NK-92 treated with Interleukin-12 subunit alpha and Interleukin-12 subunit beta, amount 100 ng/mL, for 24 hours (cell line): ENCODE measurements at places on chromosomes 3 and 15.

- DNase-seq, result no peak
These were observed 44.8 kb upstream of the RPS17 start for GRCh38 chr15:82585072-82585471.

DNA sequence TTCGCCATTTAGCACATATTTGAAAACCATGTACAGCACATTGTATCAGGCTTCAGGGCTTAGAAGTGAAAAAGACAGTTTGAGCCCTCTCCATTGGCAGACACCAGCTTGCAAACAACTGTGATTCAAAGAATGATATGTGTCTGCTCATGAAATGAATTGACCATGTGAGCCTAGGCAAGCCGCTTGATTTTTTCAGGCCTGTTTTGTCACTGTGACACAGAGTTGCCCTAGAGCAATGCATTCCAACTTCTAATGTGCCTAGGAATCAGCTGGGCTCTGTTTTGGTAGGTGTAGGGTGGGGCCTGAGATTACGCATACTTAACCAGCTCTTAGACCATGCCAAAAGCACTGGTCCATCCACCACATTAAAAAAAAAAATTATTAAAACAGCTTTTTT, 53.0 kb downstream of the ATP2C1 start:
- DNase-seq, result no peak

GRCh38 chr3:175818811-175819464, 959.8 kb downstream of the NAALADL2 start:
- DNase-seq, result no peak

GRCh38 chr3:154778057-154778456, 302.1 kb upstream of the MME start:
- DNase-seq, result no peak

DNA sequence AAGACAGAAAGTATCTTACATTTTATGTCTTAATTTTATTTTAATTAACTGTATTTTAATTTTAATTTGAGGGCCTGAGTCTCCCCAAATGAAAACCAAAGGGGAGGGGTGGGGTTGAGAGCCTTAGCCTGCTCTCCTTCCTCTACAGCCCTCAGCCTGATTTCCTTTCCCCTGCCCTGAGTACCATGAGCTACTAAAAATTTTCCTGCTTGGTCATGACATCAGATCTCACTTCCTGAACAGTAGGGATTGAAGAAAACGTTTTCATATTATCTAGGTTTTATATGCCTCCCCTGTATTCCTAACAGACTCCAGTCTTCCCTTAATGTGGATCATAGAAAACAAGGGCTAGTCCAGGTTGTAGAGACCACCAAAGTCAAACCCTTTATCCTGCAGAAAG, 133.9 kb downstream of the MYLK start:
- DNase-seq, result no peak

GRCh38 chr3:189641776-189642175, 10.6 kb downstream of the TP63 start:
- no peak for DNase-seq

DNA sequence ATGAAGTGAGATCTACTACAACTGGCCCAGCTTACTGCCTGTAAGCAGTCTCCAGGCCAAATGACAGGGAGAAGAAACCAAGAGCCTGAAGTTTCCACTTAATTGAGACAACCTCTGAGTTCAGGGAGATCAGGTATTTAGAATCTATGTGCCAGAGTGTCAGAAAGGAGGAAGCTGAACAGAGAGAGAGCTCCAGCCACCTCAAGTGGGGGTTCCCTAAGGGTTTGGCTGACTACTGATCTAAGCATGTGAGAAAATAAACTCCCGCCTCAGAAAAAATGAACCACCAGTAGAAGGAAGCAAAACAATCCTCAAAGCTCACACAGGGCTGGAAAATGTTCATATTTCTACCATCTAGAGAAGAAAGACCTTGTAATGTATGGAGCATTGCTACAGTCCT, 25.0 kb downstream of the ADAM10 start:
- DNase-seq, result no peak

DNA sequence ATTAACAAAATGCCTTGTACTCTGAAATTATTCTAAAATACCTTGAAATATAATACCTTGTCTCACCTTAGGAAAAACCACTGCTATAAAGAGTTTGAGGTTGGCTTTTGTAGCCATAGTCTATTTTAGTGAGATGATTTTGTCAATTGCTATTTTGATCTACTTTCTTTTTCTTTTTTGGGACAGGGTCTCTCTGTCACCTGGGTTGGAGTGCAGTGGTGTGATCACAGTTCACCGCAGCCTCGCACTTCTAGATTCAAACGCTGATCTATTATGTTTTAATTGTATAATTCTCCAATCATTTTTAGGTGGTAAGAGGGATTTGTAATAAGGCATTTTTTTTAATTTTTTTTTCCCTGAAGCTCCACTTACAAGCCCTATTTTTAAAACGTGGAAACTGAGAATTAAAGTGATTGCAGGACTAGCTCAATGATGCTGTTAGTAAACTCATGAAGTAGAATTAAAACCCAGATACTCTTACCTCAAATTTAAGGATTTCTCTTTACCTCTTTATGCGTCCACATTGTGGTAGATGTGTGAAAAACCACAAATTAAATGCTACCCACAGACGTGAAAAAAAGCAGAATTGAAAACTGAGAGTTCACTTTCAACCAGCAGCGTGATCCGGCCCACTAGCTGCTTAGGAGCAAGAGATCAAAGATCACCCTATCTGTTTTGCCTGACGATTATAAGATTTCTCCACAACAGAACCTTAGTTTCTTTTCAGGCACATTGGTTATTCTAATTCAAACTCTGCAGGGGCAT, 384.2 kb downstream of the CGGBP1 start:
- DNase-seq, result no peak

DNA sequence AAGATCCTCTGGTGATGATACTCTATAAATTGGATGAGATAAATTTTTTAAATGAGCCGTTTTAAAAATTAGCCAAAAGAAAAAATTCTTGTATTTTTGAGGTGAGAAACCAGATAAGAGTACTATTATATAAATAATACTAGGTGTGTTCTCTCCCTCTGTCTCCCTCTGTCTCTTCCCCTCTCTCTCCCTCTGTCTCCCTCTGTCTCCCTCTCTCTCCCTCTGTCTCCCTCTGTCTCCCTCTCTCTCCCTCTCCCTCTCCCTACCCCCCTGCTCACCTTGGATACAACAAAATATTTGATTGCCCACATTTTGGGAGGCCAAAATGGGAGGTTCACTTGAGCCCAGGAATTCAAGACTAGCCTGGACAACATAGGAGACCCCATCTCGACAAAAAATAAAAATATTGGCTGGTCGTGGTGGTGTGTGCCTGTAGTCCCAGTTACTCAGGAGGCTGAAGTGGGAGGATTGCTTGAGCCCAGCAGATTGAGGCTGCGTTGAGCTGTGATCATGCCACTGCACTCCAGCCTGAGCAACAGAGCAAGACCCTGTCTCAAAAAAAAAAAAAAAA, 168.5 kb downstream of the TCF12 start:
- no peak for DNase-seq

- DNase-seq, result no peak
These were observed 39.1 kb downstream of the TKT start for GRCh38 chr3:53216723-53217122.

DNA sequence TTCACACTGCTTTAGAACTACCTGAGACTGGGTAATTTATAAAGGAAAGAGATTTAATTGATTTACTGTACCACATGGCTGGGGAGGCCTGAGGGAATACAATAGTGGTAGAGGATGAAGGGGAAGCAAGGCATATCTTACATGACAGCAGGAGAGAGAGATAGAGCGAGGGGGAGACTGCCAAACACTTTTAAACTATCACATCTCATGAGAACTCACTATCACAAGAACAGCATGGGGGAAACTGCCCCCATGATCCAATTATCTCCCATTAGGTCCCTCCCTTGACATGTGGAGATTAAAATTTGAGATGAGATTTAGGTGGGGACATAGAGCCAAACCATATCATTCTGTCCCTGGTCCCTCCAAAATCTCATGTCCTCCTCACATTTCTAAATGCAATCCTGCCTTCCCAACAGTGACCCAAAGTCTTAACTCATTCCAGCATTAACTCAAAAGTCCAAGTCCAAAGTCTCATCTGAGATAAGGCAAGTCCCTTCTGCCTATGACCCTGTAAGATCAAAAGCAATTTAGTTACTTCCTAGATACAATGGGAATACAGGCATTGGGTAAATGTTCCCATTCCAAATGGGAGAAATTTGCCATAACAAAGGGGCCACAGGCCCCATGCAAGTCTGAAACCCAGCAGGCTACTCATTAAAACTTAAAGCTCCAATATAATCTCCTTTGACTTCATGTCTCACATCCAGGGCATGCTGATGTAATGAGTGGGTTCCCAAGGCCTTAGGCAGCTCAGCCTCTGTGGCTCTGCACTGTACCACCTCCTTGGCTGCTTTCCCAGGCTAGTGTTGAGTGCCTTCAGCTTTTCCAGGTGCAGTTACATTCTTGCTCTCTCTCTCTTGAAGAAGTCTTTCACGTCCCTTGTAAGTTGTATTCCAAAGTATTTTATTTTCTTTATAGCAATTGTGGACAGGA, 481.7 kb upstream of the TGFBR2 start:
- no peak for DNase-seq

DNA sequence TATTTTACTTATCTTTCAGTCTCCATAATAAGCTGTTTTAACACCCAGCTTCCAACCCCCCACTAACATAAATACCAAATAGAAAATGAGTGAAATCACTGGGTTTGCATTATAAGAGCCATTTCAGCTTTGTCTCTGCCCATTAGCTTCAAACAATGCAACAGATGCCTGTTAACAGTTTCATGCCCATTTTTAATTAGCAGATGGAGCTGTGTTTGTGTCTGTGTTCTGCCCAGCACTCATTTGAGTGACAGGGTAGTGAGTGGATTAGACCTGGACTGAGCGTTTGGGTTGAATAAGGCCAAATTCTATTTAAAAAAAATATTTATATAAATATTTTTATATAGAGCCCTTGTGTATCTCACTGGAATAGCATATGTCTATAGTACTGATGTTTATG, 7.4 kb downstream of the RAB8B start:
- no peak for DNase-seq

DNA sequence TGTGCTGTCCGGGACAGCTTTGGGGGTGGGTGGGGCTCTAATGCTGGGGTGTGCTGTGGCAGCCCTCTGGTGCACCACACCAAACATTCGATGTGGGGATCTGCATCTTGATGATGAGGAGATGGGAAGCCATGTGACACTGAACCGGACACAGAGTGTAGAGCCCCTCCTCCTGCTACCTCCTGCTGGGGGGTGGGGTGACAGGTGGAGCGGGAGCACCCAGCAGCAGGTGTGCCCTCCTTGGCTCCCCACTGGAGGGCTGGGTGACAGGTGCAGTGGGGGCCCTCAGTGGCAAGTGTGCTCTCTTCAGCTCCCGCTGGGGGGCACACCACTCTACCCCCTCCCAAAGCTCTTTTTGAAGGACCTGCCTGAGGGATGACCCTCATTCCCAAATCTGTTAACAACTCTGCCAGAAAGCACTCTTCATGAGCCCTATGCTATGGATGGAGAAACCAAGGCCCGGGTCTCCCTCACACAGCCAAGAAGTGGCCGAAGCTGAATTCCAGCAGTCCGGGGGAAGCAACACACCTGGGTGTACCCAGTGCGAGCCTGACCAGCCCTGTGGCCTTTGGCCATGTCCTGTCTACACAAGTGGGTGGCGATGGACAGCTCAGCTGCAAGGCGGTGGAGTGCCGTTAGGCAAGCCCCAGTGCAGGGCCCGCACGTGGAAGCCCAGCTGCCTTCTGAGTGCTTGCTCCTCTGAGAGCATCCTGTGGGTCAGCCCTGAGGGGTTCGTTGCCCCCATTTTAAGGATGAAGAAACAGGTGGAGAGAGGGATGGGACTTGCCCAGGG, 609 bp upstream of the UROC1 start:
- DNase-seq, result no peak

- no peak for DNase-seq
These were observed 2.1 kb downstream of the SFMBT1 start for GRCh38 chr3:53043738-53044137.

GRCh38 chr15:40550341-40551037, 14.4 kb downstream of the CCDC32 start:
- no peak for DNase-seq

GRCh38 chr3:66405701-66406091, 95.1 kb downstream of the LRIG1 start:
- no peak for DNase-seq

GRCh38 chr3:15385901-15386653, 41.3 kb downstream of the METTL6 start:
- no peak for DNase-seq

GRCh38 chr3:169453256-169454059, 210.1 kb downstream of the MECOM start:
- no peak for DNase-seq

DNA sequence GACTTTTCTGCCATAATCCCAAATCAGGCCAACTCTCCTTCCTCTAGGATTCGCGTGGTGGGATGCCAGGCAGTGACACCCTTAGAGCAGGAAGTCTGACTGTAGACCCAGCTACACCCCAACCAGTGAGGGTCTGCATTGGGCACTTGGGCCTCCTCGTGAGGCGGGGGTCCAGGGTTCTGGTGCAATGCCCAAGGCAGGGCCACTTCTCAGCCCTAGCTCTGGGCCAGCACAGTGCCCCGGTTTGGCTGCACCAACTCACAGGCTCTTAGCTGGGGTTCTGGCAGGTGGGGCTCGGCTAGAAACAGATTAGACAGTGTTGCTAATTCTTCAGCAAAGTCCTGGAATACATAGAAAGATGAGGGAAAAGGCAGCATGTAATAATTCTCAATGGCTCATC, 12.7 kb downstream of the CDAN1 start:
- no peak for DNase-seq

DNA sequence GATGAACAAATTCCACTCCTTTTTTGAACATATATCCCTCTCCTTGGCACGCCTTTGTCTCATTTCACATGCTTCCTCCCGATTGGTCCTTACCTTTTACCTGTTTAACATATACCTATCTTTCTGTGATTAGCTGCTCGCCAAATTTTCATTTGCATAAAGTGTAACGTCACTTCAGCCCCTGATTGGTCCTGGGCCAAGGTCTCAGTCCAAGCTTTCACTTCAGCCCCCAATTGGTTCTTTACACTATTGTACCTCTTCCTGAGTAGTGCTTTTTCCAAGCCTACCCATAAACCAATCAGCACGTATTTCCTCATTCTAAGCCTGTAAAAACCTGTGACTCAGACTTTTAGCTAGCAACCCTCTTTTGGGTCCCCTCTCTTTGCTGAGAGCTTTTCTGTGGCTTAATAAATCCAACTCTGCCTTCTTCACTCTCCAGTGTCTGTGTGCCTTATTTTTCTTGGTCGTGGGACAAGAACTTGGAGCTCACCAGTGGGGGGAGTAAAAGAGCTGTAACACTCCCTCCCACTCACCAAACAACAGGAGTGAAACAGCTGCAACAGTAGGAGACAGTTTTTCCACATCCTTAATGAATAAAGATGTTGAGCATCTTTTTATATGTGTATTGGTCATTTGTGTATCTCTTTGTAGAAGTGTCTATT, 584 bp upstream of the XCR1 start:
- DNase-seq, result no peak

- DNase-seq, result no peak
These were observed 109.0 kb downstream of the SERPINI1 start for GRCh38 chr3:167844528-167844927.

GRCh38 chr3:189771842-189772450, 140.8 kb downstream of the TP63 start:
- no peak for DNase-seq

- no peak for DNase-seq
These were observed 136.9 kb downstream of the NUP210 start for GRCh38 chr3:13282986-13283876.

GRCh38 chr3:177946936-177947335, 589.3 kb upstream of the KCNMB2 start:
- DNase-seq, result no peak

- no peak for DNase-seq
These were observed 54.7 kb upstream of the ONECUT1 start for GRCh38 chr15:52844823-52845222.
